ENCODE measurements at places on chromosomes 2 and 18.

DNA sequence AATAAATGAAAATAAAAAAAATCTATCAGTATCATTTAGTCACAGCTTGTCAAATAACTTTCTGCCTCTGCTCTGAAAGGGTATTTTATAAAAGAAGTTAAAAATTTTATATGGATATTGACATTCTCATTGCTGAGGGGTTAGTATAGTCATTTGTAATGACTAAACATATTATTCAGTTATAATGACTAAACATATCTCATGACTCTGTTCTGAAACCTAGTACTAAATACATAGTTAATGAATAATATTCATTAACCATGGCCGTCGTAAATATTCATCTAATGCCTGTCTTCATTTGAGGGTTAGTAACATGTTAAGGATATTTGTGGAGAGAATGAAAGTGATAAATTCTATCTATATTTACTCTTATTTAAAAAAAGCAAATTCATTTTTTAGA is 69.1 kb upstream of the MAP4K3 start:
- DNase-seq = no peak

DNA sequence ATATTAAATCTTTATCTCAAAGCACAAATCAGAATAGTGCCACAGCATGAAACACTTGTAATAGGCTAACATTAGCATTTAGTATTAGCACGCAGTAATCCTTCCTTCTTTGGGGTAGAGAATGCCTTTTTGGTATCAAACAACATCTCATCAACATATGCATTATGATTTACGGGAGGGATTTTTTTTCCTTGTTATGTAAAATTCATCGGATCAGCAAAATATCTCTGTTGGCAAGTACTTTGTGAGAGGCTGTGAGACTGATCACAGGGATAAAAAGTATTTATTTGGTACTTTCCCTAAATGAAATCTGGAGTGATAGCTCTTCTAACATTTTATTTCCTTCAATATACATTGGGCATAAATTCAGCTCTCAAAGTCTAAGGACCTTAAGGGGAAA is 68.4 kb upstream of the TMEM178A start:
- no peak for DNase-seq

DNA sequence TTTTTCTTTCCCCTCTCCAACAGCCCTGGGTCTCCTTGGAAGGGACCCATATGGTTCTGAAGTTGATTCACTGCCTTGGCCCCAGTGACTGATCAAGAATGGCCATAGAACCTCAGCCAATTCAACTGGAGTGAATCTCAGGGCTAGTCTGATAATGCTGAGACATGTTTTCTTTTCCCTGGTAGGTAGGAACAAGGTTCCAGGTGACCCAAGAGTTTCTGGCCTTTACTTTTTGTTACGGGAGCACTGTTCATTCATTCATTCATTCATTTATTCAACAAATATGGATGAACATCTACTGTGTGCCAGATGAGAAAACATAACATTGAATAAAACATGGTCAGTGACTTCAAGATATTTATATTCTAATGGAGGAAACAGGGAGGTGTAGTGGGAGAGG is 3.1 kb upstream of the ZCCHC2 start:
- no peak for DNase-seq

GRCh38 chr2:237978058-237978712 is 11.4 kb downstream of the UBE2F start:
- peak; percentile 61 for DNase-seq

DNA sequence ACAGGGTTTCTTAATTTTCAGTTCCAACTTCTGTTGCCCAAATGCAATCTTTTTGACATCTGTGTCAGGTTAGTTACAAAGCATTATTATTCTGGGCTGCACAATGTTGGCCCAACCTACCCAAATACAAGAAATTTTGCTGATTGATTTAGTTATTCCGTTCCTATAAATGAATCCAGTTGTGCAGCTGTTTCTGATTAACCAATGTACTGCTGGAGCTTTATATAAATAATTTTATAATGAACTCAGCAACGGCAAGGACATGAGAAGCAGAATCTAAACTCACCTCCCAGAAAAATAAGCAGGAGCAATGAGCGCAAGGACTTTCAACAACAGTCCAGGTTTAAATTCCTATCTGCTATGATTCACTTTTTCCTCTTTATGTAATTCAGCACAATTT is 76.3 kb upstream of the WIPF1 start:
- peak; percentile 87 for DNase-seq

DNA sequence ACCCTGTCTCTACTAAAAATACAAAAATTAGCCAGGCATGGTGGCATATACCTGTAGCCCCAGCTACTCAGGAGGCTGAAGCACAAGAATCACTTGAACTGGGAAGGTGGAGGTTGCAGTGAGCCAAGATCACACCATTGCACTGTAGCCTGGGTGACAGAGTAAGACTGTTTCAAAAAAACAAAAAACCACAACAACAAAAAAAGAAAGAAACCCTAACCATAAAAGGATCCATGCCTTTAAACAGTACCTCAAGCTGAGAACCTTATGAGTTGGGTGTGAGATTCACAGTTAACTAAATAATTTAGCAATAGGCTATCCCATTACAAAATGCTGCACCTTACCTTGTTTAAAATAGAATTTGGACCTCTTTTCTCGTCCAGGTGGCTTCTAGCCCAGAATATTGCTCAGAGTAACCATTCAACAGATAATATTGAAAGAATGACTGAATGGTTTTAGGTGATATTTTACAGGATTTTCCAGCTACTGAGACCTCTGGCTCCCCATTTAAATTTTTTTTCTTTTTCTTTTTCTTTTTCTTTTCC is 6.4 kb downstream of the DPYSL5 start:
- no peak for DNase-seq

GRCh38 chr2:217974389-217975005 is 28.3 kb downstream of the TNS1 start:
- DNase-seq = no peak
